ENCODE measurements at places on chromosomes 7 and 10.

DNA sequence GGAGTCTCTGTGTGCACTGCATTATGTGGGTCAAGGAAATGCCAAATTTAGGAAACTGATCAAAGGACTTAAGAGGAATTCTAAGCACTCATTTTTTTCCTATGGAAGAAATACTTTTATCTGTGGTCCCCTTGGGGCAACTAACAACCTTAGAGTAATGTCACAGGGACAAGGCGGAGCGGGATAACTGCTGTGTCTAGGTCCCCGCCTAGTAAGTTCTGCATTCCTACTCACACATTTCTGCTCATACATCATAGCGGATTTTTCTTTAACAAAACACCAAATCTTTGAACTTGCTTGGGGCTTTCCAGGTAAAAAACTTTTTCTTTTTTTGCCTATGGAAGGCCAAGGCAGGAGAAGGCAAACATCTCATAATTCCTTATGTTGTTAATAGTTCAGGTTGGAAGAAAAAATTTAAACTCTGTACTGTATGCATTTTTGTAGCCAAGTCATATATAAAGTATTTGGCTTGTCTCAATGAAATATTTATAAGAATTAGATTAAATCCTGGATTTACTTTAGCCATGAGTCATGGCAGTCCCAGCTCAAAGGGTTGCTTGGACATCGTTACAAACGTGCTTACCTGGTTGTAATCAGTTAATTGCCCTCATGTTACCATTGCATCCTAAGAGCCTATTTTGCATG is 285.0 kb downstream of the PHTF2 start:
- no peak for DNase-seq

GRCh38 chr10:80694930-80695329 is 157.2 kb downstream of the SH2D4B start:
- no peak for DNase-seq

DNA sequence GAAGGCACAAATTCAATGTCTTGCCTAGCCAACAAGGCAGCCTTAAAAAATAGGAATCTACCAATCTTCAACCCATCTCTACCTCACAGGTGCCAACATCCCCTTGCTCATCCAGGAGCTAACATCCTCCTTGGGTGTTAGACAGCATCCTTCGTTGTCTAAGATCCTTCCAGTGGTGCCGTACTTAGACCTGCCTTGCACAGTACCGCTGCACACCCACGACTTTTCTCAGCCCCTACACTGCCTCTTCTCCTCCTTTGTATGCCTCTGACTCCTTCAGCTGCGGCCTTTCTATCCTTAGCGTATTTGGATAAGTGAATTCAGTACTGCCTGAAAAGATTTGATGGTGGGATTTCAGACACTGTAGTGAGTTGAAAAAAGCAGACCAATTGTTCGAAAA is 15.9 kb upstream of the PRTFDC1 start:
- no peak for DNase-seq

GRCh38 chr10:28930514-28931495 is 253.5 kb downstream of the BAMBI start:
- DNase-seq: no peak

Data from inflammatory macrophage treated with lipopolysaccharide for 1 hour (primary cell).